ENCODE measurements at places on chromosomes 16 and 17. TPM values are rescaled to one million over a fixed set of nuclear protein-coding genes. Genes with fewer than 3 reads are reported as not detected.

Gene BRIP1
- total RNA-seq = 15.0 TPM

Gene KLHL10
- total RNA-seq = not detected

GRCh38 chr16:79190542-79190941, 410.0 kb downstream of the MAF start:
- no peak overlapping the region for H3K27ac ChIP-seq
- no peaks in the 10 kb centered on the region for H3K4me1 ChIP-seq
- H3K27me3 ChIP-seq = no peaks in the 10 kb centered on the region
- no peaks in the 10 kb centered on the region for H3K36me3 ChIP-seq
- H3K4me3 ChIP-seq = no peak overlapping the region

- no peak for DNase-seq
- H3K36me3 ChIP-seq = no peaks in the 10 kb centered on the region
- H3K4me3 ChIP-seq = no peak overlapping the region
- no peaks in the 10 kb centered on the region for H3K27me3 ChIP-seq
Observed at GRCh38 chr16:87324411-87325275, 7.5 kb upstream of the C16orf95 start.

- peak; percentile 48 for DNase-seq
- H3K27ac ChIP-seq = peak overlapping the region; percentile 89
- no peaks in the 10 kb centered on the region for H3K27me3 ChIP-seq
- peaks cover 2% of the 10 kb centered on the region for H3K36me3 ChIP-seq
Observed at GRCh38 chr16:12543700-12544476, 259.8 kb downstream of the CPPED1 start.

Measured in GM12878 (cell line).